NCI-H1417 treated with DMSO at 0.1 percent for 48 hours (cell line): ENCODE measurements at places on chromosomes 12 and 14.

- no peak for DNase-seq
These were observed 12.2 kb downstream of the NELL2 start for GRCh38 chr12:44863867-44864266.

- no peak for DNase-seq
These were observed 8.6 kb downstream of the VTI1B start for GRCh38 chr14:67665868-67666267.

GRCh38 chr12:74896186-74896585 is 313.5 kb downstream of the KCNC2 start:
- DNase-seq, result no peak

DNA sequence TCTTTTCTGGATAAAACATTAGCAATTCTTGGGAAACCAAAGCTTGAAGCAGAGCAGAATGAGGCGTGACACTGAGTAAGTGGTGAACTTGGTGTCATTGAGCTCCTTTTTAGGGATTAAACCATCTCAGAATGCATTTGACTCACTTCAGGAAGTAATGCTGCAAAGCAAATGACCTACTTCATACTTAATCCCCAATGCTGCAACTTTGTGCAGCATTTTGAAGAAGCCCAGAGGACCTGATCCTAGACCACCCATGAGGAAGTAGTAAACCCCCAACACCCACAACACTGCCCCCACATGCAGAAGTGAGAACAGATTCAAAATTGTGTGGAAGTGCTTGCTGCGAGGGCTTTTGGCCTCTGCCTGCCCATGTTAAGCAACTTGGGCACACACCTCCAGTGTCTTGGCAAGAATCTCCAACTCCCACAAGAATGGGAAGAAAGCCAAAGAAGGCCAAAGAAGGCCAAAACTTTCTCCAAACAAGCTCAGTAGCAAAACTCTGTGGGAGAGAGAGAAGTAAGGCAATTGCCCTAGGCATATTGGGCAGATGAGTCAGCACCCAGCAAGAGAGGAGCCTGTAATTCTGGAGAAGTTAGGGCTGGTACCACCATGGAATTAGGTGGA is 69.2 kb upstream of the ETV6 start:
- no peak for DNase-seq

DNA sequence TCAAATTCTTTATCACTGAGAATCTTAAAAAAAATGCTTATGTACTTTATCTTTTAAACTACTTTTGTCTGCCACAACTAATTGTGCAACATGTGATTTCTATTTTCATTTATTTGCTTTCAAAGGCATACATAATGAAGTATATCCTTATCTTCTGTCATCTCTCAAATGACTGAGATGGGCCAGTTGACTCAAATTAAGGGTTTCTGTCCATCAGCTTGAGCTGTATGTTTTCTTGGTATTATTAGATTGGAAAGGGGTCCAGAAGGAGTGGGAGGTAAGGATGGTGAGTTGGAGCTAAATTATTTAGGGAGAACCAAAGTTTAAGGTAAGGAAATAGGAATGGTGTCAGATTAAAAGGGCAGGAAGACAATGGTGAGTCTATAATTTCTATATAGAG is 408.4 kb upstream of the SEL1L start:
- no peak for DNase-seq

DNA sequence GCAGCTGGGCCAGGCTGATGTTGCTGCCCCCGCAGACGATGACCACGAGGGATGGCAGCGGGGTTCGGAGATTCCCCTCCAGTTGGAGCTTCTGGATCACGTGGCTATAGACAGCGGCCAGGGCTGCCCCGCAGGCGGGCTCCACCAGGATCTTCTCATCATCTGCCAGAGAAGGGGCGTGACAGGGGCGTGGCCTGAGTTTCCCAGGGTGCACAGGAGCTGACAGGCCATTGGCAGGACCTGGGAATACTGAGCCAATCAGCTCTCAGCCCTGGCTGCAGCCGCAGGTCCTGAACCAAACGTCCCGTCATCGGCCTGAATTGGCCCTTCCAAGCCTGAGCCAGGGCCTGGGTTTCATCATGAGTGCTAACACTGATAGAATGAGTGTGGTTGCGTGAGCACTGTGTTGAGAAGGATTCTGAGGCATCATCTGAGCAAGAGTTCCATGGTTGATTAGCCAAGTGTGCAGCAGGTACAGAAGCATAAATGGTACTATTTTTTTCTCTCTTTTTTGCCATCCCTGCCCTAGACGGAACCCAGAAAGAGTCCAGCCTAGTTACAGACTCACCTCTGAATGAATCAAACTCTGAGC is 10.6 kb downstream of the SDS start:
- DNase-seq, result no peak

- no peak for DNase-seq
These were observed 7.8 kb downstream of the STX2 start for GRCh38 chr12:130831246-130831645.

- no peak for DNase-seq
These were observed 53.2 kb downstream of the TESC start for GRCh38 chr12:117046011-117046369.

DNA sequence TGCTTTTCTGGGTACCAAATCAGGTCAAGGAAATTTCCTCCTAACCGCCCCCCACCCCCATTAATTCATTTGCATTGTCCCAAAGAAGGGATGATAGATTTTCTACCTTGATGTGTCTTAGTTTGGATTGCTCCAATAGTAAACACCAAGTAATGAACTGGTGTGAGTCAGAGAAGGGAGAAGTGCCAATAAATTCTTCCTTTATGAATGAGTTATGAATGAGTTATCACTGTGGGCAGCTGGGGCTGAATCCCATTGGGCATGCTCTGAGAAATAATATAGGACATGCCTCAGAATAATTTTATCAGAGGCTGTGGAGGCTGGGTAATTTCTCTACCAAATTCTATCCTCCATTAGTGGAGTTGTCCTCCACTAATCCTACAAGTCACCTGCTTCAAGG is 277.9 kb upstream of the FLRT2 start:
- no peak for DNase-seq

DNA sequence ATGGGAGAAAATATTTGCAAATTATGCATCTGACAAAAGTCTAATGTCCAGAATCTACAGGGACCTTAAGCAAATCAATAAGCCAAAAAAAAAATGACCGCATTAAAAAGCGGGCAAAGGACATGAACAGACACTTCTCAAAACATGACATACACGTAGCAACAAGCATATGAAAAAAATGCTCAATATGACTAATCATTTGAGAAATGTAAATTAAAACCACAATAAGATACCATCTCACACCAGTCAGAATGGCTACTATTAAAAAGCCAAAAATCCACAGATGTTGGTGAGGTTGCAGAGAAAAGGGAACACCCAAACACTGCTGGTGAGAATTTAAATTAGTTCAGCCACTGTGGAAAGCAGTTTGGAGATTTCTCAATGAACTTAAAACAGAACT is 16.1 kb downstream of the PAWR start:
- DNase-seq, result no peak

- DNase-seq, result no peak
These were observed 112.9 kb downstream of the TSHR start for GRCh38 chr14:81068176-81068782.

GRCh38 chr12:114393569-114393968 is 12.4 kb downstream of the TBX5 start:
- no peak for DNase-seq

DNA sequence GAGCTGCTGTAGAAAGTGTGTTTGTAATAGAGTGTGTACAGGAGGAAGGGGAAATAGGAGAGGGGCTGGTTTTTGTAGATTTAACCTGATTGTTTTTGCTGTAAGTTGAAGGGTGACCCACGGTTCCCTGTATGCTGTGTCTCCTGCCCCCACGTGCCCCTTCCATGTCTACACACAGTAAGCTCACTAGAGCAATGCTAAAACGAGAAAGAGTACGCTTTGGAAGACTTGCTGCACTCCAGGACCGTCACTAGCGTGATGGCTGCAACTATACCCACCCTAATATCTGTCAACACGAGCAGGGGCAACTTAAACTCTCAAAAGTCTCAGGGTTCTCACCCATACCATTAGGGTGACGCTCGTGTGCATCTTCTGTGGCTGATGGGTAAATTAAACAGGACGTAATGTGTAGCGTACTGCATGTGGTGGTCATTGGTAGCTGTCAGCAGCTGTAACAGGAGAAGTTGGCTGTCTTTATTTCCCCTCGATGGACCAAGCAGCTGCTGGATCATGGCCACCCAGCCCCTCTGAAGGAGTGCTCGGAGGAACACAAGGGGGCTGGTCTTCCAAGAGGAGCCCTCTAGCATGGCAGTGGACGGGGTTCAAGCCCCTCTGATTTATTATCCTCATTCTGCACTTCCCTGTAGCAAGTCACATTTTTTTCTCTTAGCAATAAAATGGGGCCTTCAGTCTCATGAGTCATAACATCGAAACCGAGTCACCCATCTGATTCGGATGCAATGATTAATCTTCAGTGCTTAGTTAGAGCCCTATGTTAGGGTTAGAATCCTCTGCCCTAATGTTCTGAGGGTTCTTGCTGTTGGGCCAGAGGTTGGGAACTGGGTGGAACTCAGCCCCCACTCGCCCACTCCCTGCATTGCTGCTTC is 14.0 kb downstream of the CCND2 start:
- no peak for DNase-seq

GRCh38 chr14:105738638-105739037 is 212.3 kb downstream of the TMEM121 start:
- no peak for DNase-seq

- DNase-seq, result no peak
These were observed 422.6 kb downstream of the DPF3 start for GRCh38 chr14:72471346-72471745.

- no peak for DNase-seq
These were observed 500.5 kb downstream of the NAV3 start for GRCh38 chr12:78331181-78331580.

- no peak for DNase-seq
These were observed 85.7 kb upstream of the E2F7 start for GRCh38 chr12:77151030-77151429.

DNA sequence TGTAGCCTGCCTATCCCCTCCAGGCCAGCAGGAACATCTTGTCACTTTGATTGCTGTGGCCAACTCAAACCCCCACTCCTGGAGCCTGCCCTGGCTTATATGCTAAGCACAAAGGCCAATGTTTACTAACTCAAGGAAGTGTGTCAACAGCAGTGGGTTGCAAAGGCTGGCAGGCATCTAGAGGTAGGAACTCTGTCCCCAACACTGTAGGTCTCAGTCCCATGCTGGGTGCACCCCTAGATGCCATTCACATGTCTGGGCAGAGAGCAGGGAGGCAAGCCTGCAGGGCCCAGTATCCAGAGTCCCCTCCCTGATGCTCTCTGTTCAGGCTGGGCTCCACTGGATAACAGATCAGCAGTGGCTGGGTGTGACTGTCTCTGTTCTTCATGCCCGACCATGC is 1.6 kb upstream of the HPD start:
- no peak for DNase-seq

DNA sequence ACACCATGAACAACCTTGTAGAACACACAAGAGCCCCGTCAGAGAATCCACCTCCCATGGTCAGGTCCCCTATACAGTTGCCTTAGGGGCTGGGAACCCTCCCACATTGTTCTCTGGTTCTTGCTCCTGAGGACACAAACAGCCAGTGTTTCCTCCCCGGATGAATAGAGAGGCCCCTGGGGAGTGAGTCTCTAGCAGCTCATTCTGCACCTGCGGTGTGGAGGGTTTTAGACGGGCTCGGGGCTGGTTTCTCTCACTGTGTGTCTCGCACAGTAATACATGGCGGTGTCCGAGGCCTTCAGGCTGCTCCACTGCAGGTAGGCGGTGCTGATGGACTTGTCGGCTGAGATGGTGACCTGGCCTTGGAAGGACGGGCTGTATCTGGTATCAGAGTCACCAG is 1052.1 kb downstream of the TMEM121 start:
- no peak for DNase-seq

GRCh38 chr14:34874386-34875030 is 652 bp downstream of the BAZ1A start:
- peak; percentile 22 for DNase-seq

DNA sequence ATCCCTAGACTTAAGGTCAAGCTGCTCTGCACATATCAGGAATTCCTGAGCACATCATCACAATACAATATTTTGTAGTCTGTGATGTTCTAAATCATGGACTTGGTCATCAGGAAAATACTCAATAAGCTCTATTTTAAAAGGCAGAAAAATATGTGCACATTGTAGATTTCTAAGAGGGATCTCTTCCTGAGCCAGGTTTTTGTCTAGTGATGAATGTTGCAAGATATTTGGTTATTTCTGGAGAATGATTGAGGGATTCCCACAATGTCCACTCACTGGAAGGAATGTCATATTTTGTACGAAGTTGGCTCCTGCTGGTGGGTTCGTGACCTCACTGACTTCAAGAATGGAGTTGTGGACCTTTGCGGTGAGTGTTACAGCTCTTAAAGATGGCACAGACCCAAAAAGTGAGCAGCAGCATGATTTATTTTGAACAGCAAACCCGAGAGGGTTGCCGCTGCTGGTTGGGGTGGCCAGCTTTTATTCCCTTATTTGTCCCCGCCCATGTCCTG is 300.9 kb upstream of the DCN start:
- DNase-seq, result no peak

GRCh38 chr12:57166971-57167371 is 19.6 kb upstream of the LRP1-AS start:
- DNase-seq, result no peak

DNA sequence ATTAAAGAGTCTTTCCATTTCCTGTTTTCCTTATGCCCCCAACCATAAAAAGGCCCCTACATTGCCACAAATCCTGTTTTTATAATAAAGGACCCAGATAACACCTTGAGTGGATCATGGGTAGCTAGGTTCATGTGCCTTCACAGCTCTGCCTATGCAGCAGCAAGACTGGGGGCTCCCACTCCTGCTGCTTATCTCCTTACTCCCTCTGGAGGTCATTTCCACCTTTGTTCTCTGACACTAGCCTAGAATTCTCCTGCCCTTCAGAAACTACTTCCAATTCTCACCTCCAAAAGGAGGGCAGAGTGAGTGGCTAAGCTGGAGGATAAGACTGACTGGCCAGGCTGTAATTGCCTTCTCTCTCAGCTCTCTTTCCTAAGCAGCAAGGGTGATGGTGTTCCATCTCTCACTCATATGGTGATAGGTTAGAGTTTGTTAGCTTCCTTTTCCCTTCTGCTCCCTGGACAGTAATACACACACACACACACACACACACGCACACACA is 20.0 kb upstream of the STAC3 start:
- no peak for DNase-seq
